ENCODE measurements at places on chromosomes 5 and 9.

GRCh38 chr9:70262948-70263347 lies 4.2 kb downstream of the SMC5 start:
- DNase-seq = no peak

DNA sequence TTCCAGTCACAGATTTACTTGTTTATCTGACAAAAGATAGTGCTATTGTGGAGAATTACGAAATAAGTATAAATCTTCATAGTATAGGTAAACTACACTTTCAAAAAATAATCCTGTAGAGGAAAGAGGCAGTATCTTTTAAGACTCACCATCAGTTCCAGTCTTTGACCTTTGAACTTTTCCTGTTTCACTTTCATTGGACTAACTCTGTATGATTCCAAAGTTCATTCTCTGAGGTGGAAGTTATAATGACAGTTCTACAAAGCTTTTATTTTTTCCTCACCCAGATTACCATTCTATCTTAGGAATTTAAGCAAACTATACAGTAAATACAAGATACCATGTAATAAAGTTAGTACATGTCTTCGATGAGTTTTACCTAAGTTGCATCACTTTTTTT lies 901.3 kb upstream of the SEMA6A start:
- no peak for DNase-seq

GRCh38 chr5:135690466-135690865 lies 111.7 kb upstream of the CXCL14 start:
- no peak for DNase-seq

GRCh38 chr9:137435980-137436760 lies 5.0 kb downstream of the ENTPD8 start:
- DNase-seq = no peak

GRCh38 chr9:112764344-112764743 lies 13.8 kb downstream of the SNX30 start:
- DNase-seq = no peak

Measured in activated naive CD8-positive, alpha-beta T cell treated with anti-CD3 and anti-CD28 coated beads, Interleukin-2, amount 50 U/mL, for 16 hours (primary cell).